Activated T-cell treated with anti-CD3 and anti-CD28 coated beads for 1 hour (primary cell): ENCODE measurements at places on chromosomes 7 and 10.

DNA sequence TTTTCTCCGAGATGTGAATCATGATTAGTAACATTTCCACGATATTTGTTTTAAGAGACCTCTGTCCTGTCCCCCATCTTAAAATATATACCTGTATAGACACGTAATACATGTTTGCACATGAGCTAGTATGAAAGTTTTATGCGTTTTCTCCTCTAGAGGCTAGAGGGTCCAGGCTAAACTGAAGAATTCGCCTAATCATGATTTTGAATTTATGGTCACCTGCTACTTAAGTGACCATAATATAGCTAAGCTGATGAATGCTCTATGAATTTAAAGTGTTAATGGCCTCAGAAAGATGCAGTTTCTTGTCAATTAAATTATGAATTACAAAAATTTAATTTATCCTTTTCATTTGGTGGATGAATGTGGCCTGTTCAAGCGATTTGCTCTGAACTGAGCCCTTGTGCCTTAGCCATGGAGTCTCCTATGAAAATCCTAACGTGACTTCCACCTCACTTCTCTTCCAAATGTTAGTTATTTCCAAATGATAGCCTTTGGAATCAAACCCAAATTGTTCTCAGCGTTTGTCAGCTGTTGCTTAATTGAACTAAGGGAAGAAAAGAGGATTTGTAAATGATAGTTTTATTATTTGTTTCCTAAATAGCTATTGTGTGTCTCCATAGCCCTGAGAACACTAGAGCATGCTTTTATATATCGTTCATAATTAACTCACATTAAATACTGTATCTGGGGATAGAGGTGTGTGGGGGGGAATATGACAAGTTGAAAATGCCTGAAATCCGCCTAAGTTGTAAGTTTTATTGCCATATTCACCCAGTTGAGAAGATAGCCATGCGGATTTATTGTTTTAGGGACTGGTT lies 2.3 kb downstream of the CELF2 start:
- DNase-seq, result no peak

- DNase-seq, result no peak
Observed at GRCh38 chr7:43530553-43531410, 52.1 kb upstream of the STK17A start.

- DNase-seq, result no peak
Observed at GRCh38 chr10:28873540-28873939, 196.2 kb downstream of the BAMBI start.

DNA sequence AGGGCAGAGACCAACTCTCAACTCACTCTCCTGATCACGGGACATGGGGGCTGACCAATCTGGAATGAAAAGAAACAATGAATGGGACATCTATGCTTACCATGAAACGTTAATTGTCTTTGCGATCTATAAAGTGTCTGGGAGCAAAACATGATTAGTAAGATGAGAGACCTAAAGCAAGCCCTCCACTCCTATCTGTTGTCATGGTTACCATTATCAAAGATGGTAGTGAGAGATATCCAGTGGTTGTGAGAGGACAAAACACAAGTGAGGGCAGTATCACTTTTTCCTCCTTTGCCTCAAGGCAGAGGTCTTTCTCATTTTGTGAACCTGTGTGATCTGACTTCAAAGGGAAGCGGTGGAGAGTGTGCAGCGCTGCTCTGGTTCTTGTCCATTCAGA lies 130.1 kb downstream of the LSM5 start:
- no peak for DNase-seq

GRCh38 chr10:31774928-31775650 lies 153.5 kb downstream of the ARHGAP12 start:
- DNase-seq, result no peak
